ENCODE measurements at places on chromosomes 13 and 19.

DNA sequence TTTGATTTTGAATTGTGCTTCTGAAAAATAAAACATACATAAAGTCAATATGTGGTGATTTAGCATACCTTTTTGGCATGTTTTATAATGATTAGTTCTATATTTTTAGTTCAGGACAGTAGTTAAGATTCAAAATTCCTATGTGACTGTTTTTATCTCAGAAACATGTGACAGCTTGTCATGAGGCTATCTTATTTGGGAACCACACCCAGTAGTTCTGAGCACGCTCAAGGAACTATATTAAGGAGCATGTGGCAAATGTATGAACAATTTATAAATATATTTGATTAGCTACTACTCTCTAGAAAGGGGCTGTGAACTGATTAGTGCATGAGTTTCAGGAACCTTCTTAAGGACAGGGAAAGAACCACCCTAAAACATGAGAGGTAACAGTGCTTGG is 38.8 kb downstream of the FGF9 start:
- DNase-seq, result no peak

- no peak for DNase-seq
Measured at GRCh38 chr19:39307046-39307821, 11.0 kb downstream of the IFNL1 start.

DNA sequence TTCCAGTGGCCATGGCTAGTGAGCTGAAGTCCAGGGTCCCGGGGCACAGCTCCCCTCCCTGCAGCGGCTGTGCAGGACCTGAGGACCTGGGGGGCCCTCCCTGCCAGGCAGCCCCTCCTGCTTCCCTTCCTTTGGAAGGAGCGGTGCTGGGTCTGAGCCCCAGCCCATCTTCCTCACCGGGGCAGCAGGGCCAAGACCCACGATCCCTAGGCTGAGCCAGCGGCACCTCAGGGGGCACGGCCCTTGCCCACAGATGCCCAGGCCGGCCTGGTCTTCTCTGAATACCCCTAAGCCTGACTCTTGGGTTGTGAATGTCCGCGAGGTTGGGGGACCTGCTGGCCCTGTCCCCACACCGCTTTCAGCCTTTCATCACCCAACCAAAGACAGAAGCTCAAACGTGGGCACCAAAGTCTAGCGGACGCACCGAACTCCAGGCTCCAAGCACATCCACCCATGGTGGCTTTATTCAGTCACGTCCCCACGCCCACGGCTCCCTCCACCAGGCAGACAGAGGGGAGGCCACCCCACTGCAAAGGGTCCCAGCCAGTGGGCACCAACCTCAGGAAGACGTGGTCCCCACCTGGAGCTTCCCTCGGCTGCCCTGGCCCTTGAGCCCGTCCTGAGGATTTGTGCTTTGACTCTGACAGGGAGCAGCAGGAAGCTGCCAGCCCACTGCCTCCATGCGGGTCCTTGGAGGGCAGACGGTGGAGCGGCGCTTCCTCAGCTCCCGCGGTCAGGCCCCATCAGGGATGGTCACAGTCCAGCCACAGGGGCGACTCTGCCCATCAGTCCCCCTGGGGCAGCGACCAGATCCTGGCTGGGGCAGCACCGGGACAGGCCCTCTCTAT is 8.3 kb upstream of the MEX3D start:
- DNase-seq, result no peak

- DNase-seq, result no peak
Measured at GRCh38 chr13:45120967-45121831, 889 bp downstream of the GTF2F2 start.

DNA sequence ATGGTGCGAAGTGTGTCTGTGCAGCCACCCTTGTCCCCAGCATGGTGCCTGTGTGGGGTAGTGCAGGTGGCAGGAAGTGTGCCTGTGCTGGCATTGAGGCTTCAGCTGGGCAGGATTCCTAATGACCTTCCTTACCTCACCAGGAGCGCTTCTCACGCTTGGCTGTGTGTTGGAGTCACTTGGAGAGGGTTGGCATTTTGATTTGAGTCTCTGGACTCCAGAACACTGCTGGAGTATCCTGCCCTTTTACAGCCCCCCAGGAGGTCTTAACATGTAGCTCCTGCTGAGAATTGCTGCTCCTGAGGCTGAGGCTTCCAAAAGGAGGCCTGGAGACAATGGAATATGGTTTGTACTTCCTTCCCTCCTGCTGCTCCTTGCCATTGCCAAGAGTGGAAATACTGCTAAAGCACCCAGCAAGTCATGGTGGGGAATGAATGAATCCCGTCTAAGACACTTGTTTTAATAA is 87.1 kb downstream of the ARHGEF7 start:
- DNase-seq, result no peak

DNA sequence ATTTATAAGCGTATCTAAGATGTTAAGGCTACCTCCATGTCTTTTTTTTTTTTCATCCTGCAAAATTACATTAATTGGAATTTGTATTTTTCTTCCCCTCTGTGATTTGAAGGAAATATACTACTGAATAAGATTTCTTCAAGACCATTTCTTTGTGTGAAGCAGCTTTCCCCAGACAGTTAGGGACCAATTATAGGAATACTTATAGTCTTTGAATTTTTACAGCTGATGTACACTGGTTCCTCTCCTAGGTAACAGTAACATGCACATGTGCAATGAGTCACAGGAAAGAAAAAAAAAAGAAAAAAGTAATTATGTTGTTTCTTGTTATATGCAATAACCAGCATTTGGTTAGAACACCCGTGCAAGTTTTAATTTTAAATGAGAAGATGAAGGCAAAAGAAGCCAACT is 82.0 kb downstream of the PCDH9 start:
- no peak for DNase-seq

- no peak for DNase-seq
Measured at GRCh38 chr13:50012396-50013169, 2.7 kb upstream of the KCNRG start.

- DNase-seq, result no peak
Measured at GRCh38 chr13:25945596-25945995, 106.2 kb downstream of the SHISA2 start.

DNA sequence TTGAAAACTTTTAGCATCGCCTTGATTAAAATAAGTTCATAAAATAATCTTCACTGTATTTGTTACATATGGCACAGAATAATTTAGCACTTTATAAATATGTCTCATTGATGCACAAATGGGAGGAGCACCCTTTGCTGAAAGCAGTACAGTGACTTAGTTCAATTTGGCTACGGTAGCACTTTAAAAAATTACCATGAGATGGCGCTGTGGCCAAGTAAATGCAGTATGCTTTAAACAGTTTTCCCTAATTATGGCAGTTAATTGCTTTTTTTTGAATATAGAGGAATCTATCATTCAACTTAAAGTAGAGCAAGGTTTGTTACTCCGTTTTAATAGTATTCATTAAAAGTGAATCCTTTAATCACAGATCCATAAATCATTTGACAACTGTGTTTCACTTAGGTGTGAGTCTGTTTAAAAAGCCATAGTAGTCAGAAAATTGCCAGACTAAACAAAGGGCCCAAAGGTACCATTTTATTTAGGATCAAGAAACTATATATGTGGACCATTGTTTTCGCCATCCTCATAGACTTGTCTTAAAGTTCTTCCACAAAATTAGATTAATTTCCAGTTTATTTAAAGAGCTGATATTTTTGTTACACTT is 34.7 kb upstream of the ESD start:
- peak; percentile 4 for DNase-seq

GRCh38 chr19:43318796-43319314 is 34.6 kb upstream of the CD177 start:
- DNase-seq, result no peak

DNA sequence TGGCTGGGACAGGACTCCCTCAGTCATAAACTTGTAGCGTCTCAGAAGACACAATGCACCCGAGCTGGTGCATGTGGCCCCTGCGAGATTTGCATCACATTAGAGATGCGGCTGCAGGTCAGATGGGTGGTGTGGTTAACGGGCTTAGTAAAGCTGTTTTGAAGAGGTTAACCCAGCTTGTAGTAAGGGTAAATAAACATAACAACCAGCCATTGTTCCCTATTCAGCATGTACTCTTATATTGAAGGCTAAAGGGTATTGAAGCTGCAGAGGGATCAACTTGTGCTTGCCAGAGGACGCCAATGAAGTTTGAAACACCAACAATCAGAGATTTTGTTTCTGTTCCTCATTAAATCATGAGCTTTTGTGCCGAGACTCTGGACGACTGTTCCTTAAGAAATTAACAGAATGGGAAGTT is 79.4 kb downstream of the ZIC5 start:
- DNase-seq, result no peak

- DNase-seq, result no peak
Measured at GRCh38 chr19:32197896-32198882, 147.2 kb upstream of the ZNF507 start.

DNA sequence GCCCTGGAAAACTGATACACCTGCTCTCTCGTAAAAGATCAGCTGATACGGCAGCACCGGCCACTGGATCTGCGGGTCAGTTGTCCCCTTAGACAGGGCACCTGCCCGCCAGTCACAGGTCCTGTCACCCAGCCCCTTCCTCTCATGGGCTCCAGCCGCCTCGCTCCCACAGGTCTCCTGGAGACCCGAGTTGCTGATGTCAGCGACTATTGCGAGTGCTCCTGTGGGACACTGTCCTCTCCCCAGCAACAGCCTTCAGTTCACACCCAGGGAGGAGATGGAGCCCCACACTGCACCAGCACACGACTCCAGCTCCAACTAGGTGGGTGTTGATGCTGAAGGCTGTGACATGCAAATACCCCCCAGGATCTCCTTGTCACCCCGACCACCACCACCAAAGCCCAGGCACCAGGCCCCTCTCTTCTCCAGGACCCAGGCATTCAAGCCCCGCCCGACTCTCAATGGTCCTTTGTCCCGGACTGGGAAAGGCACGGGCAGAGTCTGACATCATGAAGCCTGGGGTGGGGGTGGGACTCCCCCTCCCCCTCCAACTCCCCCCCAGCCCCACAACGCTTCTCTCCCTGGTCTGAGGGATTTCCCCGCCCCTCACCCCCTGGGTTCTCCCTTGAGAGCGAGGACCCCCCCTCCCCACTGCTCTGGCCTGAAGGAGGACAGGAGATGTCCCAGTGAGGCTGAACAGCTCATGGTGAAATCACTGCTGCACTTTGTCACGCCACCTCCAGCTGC is 1.4 kb upstream of the MAG start:
- DNase-seq, result no peak

DNA sequence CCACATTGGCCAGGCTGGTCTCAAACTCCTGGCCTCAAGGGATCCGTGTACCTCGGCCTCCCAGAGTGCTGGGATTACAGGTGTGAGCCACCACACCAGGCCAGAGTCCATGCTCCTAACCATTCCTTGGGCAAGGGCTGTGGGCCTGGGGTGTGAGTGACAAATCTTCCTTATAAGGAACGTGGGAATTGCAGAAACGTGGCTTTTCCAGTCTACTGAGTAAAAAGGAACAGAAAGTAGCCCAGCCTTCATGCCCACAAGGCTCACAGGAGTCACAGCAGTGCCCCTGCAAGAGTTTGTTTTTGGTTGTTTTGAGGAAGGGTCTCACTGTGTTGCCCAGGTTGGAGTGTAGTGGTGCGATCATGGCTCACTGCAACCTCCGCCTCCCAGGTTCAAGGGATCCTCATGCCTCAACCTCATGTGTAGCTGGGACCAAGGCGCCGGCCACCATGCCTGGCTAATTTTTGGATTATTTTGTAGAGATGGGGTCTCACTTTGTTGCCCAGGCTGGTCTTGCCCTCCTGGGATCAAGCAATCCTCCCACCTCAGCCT is 5.1 kb downstream of the MYPOP start:
- DNase-seq, result no peak
